KG1 (cell line): ENCODE measurements at places on chromosomes 6 and 20.

GRCh38 chr20:24679448-24680047, 210.1 kb downstream of the SYNDIG1 start:
- no peak for DNase-seq

DNA sequence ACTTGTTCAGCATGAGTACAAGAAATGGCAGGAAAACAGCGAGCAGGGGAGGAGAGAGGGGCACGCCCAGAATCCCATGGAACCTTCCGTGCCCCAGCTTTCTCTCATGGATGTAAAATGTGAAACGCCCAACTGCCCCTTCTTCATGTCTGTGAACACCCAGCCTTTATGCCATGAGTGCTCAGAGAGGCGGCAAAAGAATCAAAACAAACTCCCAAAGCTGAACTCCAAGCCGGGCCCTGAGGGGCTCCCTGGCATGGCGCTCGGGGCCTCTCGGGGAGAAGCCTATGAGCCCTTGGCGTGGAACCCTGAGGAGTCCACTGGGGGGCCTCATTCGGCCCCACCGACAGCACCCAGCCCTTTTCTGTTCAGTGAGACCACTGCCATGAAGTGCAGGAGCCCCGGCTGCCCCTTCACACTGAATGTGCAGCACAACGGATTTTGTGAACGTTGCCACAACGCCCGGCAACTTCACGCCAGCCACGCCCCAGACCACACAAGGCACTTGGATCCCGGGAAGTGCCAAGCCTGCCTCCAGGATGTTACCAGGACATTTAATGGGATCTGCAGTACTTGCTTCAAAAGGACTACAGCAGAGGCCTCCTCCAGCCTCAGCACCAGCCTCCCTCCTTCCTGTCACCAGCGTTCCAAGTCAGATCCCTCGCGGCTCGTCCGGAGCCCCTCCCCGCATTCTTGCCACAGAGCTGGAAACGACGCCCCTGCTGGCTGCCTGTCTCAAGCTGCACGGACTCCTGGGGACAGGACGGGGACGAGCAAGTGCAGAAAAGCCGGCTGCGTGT, 11.6 kb downstream of the TNFAIP3 start:
- no peak for DNase-seq

GRCh38 chr20:53194306-53195290, 222.4 kb downstream of the TSHZ2 start:
- DNase-seq = no peak

GRCh38 chr6:130136798-130137197, 86.0 kb downstream of the SAMD3 start:
- no peak for DNase-seq

- no peak for DNase-seq
Observed at GRCh38 chr6:154500769-154501577, 9.5 kb downstream of the CNKSR3 start.

GRCh38 chr6:1385129-1386037, 4.0 kb upstream of the FOXF2 start:
- DNase-seq = no peak

GRCh38 chr6:156977527-156978291, 200.5 kb downstream of the ARID1B start:
- DNase-seq = no peak

DNA sequence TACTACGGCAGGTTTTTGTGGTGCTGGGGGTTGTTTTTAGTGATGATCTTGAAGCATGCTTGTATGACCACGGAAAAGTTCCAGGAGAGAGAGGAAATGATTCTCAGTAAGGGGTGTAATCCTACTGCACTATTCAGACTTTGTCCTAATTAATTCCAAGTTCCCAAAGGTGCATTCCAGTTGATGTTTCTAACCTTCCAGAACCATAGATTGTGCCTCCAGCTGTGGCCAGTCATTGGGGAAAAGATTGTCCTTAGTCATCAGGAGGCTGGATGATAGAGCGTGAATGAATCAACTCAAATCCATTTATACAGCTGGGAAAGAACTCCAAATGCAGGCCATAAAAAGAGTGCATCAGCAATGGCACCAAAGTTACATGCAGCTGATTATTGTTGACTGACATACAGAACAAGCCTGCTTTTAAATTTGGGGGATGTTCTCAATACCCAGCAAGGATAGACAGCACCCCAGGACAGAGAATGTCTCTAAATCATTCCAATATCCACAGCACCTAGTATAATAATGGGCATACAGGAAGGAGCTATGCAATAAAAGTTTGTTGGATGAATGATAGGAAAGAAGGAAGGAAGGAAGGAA, 27.8 kb upstream of the PKHD1 start:
- no peak for DNase-seq

GRCh38 chr6:129030215-129030614, 147.3 kb downstream of the LAMA2 start:
- no peak for DNase-seq
